Cerebellar nuclear complex (tissue), 1 donor: ENCODE measurements at places on chromosomes 13 and 19.

- DNase-seq = no peak
Observed at GRCh38 chr19:41265395-41266153, 1.4 kb downstream of the HNRNPUL1 start.

GRCh38 chr13:51097353-51098043 lies 13.6 kb downstream of the C13orf42 start:
- DNase-seq = no peak

- no peak for DNase-seq
Observed at GRCh38 chr19:14795078-14795721, 16.8 kb upstream of the ADGRE2 start.

DNA sequence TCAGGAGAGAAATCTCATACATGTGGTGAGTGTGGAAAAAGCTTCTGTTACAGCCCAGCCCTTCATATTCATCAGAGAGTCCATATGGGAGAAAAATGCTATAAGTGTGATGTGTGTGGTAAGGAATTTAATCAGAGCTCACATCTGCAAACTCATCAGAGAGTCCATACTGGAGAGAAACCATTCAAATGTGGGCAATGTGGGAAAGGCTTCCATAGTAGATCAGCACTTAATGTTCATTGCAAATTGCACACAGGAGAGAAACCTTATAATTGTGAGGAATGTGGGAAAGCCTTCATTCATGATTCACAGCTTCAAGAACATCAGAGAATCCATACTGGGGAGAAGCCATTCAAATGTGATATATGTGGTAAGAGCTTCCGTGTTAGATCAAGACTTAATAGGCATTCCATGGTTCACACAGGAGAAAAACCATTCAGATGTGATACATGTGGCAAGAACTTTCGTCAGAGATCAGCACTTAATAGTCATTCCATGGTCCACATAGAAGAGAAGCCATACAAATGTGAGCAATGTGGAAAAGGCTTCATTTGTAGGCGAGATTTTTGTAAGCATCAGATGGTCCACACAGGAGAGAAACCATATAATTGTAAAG lies 15.2 kb downstream of the ZNF221 start:
- no peak for DNase-seq

GRCh38 chr19:47351548-47351947 lies 2.4 kb downstream of the DHX34 start:
- DNase-seq = no peak

- DNase-seq = no peak
Observed at GRCh38 chr19:19782783-19783182, 38.8 kb downstream of the ZNF506 start.

GRCh38 chr13:20188667-20189553 lies 3.8 kb downstream of the GJB2 start:
- DNase-seq = no peak

DNA sequence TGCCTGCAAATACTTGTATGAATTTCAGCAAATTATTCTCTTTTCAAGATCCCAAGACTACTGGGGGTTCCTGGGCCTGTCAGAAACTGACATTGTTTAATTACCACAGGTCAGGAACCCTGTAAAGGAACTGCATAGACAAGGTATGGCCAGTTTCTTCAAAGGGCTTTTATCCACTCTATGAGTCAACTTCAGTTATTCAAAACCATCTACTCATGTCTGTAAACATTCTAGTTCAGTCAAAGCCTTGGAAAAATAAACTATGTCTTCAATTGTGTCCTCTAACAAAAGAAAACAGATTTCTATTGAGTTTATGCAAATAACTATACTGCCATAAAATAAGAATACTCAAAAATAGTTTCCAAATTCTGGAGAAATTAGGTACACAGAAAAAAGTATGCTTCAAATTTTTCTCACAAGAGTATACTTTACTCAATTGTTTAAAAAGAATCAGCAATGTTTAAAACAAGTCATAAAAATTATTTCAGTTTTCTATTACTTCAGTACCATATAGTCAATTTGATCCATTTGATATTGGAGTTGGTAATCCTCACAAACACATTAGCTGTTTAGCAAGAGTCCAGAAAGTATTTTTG lies 486.4 kb upstream of the PCDH20 start:
- no peak for DNase-seq

DNA sequence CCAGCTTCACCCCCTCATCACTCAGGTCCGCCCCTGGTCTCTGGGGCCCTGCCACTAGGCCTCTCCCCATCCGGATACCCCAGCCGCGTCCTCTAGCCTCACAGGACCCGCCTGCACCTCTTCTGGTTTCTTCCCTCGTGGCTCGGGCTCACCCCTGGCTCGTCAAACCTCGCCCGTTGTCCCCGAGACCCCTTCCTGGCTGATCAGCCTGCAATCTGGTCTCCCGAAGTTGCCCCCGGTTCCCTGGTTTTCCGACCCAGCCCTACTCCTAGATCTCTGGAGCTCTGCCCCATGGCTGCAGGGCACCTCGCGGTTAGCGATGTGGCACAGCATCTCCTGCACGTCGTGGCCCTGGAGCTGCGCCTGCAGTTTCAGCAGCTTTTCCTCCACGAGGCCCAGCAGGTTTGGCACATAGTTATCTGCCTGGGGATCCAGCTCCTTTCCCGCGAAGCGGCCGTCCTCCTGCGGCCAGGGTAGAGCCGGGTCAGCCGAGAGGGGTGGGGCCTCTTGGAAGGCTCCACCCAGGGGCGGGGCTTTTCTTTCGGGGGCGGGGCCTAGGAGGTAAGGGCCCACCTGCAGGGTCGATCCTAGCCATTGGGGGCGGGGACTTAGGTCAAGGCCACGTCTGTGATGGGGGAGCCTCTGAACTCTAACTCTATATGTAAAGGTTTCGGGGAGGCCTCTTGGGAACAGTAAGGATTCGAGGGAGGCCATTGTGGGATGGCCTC lies 2.4 kb upstream of the RGL3 start:
- DNase-seq = no peak

DNA sequence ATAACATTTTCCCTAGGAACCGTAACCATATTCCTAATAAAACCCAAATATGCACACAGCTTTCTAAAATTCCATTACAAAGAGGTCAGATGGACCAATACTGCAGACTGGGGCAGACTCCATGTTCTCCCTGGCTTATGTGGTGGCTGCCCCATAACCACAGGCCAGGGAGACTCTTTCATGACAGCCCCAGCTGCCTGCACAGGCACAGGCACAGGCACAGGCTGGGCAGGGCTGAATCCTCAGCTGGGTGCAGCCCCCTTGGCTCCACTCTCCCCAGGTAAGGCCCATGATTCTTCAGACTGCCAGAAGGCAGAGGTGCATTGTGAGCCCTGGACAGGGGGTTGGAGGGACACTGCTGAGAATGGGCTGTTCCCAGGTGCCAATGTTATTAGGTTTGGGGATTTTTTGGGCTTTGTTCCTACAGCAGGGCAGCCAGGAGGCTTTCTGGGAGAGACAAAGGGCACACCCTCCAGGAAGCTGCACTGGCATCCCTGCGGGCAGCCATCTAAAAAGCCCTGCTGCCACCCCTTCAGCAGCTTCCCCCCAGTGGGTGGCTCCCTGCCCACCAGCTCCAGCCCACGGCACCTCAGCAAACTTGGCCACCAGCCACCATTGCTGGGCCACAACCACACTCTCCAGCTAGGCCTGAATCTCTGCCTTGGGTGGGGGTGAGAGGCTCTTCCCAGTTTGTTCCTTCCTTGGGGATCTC lies 20.0 kb downstream of the DOCK9 start:
- DNase-seq = no peak

DNA sequence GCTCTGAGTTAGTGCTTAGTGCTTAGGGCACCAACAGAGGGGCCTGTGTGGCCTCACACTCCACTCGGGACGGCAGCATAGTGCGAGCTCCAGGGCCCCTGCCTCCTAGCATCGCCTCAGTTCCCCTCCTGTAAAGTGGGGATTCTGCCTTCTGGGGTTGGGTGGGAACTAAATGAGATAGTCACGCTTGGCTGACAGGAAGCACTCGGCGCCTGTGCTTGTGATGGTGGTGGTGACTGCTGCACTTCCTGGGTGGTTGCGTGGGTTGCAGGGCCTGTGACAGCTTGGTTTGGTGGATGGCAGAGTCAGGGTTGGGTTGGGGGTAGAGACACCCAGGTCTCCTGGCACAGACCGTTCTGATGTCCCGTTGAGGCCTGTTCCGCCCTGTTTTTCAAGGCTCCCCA lies 7.7 kb downstream of the PLEKHF1 start:
- no peak for DNase-seq

- DNase-seq = no peak
Observed at GRCh38 chr19:8505680-8506401, 3.4 kb upstream of the PRAM1 start.

DNA sequence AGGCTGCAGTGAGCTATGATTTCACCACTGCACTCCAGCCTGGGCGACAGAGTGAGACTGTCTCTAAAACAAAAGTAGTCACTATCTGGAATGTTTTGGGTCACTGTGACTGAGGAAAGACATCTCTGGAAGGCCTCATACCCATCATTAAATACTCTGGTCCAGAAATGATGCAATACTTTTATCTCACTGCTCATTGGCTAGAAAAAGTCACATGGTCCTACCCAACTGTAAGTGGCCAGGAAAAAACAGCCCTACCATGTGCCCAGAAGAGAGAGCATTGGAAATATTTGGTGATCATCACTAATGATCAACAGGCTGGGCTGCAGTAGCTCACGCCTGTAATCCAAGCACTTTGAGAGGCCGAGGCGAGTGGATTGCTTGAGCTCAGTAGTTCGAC lies 29.8 kb downstream of the PNPLA6 start:
- DNase-seq = no peak

DNA sequence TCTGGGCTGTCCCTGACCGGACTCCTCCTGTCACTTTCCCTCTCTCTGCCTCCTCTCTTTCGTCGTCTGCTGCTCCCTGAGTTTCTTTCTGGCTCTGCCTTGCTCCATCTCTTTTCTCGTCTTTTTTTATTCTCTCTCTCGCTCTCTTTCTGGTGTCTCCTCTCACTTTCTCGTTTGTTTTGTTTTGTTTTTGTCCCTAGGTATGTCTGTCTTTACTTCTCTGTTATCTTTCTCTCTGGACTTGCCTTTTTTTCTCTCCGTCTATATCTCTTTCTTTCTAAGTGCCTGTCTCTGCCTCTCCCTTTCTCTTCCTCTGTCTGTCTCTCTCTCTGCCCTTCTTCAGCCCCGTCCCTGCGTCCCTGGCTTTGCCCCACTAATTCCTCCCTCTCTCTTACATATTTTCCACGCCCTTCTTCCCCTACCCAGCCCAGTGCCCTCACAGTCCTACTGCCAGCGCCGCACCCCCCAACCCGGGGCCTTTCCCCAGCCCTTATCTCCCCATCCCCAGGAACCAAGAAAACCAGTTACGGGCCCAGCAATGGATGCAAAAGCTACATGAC lies 48.1 kb upstream of the SHKBP1 start:
- no peak for DNase-seq

DNA sequence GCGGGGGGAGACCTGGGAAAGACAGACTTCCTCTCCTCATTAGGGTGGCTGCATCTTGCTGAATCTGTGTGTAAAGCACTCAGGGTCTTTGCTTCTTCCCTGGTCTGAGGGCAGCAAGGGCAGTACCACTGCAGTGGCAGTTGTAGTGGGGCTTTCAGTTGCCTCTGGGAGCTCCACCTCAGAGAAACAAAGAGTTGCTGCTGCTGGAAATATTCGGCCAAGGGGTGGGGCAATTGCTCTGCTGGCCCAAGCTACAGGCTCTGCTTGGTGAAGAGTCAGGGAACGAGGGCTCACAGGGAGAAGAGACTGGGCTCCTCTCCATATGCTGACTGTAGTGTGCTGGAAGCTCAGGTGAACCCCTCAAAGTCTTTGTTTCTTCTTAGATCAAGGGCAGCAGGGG lies 52.5 kb downstream of the POSTN start:
- no peak for DNase-seq

GRCh38 chr13:24459726-24460125 lies 52.9 kb downstream of the PARP4 start:
- no peak for DNase-seq

DNA sequence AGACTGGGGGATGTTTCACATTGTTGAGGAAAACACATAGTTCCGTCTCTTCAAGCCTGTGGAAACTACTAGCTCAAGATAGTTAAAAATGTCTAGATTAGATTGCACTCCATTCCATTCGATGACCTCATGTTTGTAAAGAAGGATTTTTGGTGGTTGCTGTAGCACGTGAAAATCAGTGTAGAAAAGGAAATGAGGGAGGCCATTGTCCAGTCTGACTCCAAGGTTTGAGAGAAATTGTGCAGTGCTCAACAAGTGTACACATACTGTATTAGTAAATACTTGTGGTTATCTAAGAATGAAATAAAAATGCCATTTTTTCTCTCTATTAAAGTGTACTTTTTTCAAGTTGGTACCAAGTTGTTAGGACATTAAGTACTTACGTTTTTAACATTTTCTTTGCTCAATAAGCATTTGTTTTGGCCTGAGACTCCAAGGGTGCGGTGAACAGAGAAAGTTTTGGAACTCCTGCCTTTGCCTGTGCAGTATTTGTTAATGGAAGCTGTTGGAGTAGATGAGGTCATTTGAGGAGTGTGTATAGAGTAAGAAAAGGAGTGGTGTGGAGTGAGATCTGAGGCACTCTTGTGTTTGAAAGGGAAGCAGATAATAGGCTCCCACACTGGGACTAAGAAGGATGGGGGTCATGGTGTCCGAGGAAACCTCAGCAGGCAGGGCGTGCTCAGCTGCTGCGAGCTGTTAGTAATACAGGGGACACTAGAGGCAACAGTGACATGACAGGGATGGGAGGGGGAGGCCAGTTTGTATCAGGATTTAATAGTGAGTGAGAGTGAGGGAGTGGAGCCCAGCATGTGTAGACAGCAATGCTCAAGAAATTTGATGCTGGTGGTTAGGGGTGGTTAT lies 4.4 kb downstream of the WASF3 start:
- no peak for DNase-seq

- DNase-seq = no peak
Observed at GRCh38 chr13:99031832-99032231, 54.0 kb upstream of the DOCK9 start.

DNA sequence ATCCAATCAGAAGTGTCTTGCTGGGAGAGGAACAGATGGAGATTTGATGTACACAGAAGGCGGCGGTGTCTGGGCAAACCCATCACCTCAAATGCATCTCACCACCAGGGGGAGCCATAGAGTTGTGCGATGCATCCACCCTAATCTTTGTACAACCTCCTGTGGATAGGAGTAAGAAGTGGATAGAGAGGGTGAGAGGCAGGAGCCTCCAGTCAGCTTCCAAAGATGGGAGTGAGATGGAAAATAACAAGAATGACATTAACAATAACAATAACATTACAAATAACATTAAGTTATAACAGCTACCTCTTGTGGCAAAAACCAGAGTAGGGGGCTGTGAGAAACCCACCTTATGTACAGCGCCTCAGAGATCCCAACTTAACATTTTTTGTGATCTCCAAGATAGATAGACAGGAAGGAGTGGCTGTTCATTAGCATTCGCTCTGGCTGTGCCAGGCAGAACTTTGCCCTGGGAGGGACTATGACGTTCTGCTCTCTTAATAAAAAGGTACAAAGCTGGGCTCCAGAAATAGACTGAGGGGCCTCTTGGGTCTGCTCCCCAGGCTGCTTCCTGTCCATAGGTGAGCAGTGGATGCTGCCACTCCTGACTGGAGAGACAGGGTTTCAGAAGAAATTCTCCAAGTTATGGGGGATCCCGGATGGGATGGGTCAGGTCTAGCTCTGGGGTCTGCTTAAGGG lies 5.2 kb upstream of the CEACAM18 start:
- DNase-seq = no peak

DNA sequence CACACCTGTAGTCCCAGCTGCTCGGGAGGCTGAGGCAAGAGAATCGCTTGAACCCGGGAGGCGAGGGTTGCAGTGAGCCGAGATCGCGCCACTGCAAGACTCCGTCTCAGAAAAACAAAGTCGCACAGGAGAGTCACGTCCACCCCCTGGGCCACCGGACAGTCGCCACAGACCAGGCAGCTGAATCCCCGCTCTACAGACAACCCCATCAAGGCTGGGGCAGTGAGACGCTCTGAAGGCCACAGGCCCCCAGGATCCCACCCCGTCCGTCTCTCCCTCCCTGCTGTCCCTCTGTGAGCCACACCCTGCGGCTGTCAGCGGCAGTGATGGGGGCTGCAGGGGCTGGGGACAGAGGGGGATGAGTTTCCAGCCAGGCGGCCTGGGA lies 15.5 kb upstream of the PTBP1 start:
- no peak for DNase-seq
